MM.1S (cell line): ENCODE measurements at places on chromosomes 3 and 15.

GRCh38 chr3:146313746-146314111 is 62.8 kb upstream of the PLSCR4 start:
- no peak for DNase-seq

GRCh38 chr3:183968666-183969245 is 48.9 kb downstream of the ABCC5 start:
- no peak for DNase-seq

DNA sequence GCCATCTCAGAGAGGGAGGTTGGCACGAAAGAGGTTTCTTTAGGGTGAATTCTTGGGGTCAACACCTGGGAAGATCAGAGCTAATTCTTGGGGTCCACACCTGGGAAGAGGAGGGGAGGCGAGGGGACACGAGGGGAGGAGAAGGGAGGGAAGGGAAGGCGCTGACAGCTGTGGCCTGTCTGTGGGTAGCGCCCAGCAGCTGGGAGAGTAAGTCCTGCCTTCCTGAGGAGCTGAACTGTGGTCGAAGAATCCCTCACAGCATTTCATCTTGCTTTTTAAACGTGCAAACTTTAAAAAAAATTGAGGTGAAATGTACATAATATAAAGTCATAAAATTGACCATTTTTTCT is 63.2 kb upstream of the CGNL1 start:
- no peak for DNase-seq

DNA sequence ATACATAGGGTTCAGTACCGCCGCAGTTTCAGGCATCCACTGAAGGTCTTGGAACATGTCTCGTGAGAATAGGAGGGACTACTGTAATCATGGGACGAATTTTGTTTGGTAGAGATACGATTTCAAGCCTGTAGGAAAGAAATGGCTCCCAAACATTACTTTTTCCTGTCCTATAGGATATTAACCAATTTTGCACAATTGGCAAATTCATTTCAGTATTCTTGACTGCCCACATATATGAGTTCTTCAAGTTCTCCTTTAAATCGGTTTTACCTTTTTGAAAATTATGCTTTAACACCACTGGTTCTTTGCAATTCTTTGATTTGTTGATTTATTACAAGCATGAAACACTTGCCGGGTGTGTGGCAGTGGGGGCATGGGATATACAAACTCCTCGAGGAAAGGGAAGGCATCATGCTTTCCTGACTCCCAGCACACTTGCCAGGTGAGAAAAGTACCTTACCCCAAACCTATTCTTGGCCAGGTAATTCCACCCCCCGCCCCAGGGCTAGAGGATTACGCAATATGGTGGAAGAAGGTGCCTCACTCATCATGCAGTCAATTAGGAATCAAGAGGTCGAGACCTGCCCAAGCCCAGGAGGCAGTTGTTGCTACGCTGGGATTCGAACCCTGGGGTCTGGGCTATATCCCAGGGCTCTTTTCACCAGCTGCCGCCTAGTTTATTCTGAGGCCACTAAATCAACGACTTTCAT is 584 bp upstream of the LARS2 start:
- peak; percentile 9 for DNase-seq

DNA sequence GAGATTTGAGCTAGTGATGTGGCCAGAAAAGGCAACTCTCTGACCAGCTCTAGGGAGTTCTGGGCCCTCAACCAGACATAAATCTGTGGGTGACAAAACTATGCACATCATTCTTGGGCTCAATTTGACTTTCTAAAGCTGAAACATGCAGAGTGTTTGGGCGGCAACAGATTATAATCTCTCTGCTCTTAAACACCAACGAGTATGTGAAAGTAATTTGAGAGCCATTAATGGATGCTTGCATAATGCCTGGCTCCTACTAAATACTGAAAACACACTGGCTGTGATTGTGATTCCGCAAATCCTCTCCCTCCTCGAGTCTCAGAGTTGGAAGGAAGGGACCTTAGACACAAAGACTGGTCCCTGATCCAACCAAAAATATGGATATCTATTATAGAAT is 186.7 kb downstream of the UACA start:
- DNase-seq, result no peak

DNA sequence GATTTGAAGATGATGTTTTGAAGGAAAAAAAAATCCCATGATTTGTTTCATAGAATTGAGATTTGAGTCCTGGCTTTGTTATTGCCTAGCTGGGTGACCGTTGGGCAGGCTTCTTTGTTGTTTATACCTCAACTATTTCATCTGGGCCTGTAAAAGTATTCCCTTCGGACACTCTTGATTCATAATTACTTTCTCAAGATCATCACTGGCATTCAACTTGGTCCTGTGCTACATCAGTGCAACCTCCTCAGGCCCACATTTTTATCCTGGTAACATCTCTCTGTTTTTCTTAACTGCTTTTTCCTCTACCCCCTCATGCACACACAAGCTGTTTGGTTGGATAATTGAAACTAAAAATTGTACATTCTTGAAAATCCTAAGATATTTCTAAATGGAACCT is 67.5 kb upstream of the P3H2 start:
- DNase-seq, result no peak

- peak; percentile 65 for DNase-seq
Observed at GRCh38 chr3:11724615-11725339, 81.1 kb upstream of the VGLL4 start.

DNA sequence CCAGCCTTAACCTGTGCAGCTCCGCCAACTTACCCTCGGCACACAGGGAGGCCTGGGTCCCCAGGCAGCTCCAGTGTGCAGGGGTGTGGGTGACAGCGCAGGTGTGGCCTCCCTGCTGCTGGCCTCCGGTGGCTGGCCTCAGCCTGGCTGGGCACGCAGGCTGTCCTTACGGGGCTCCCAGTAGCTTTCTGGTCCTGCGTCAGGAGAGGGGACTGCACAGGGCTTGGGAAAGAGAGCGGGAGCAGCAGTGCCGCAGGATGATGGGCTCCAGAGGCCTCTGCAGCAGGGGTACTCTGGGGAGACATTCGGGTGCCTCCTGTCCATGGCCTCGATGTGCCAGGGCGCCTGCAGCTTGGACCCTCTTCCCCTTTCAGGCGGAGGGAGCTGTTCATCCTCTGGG is 9.4 kb downstream of the APBA2 start:
- no peak for DNase-seq

GRCh38 chr3:142929109-142929508 is 34.4 kb downstream of the PAQR9 start:
- peak; percentile 81 for DNase-seq

GRCh38 chr3:135148398-135149020 is 353.4 kb downstream of the EPHB1 start:
- no peak for DNase-seq

DNA sequence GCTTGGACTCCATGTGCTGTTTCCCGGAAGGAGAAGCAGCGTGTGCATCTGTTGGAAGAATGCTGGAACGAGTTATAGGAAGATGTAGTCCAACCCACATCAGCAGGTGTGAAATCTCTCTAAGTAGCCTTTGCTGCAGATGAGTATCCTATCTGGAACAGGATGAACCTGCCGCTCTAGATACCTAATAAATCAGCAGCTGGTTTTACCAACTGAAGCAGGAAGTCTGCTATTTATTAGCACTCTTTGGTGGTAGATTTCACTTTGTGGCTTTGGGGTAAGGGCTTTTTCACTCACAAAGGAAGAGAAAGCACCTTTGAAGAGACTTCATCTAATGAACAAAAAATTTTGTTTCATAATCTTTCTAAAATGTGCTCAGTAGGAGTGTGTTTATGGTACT is 66.4 kb downstream of the DCUN1D1 start:
- peak; percentile 85 for DNase-seq

- DNase-seq, result no peak
Observed at GRCh38 chr3:24377218-24377993, 117.2 kb downstream of the THRB start.

GRCh38 chr3:11431319-11431718 is 159.1 kb downstream of the ATG7 start:
- DNase-seq, result no peak

GRCh38 chr3:138079901-138080300 is 35.5 kb downstream of the DZIP1L start:
- DNase-seq, result no peak

GRCh38 chr3:132730891-132731580 is 8.8 kb upstream of the NPHP3 start:
- peak; percentile 66 for DNase-seq

DNA sequence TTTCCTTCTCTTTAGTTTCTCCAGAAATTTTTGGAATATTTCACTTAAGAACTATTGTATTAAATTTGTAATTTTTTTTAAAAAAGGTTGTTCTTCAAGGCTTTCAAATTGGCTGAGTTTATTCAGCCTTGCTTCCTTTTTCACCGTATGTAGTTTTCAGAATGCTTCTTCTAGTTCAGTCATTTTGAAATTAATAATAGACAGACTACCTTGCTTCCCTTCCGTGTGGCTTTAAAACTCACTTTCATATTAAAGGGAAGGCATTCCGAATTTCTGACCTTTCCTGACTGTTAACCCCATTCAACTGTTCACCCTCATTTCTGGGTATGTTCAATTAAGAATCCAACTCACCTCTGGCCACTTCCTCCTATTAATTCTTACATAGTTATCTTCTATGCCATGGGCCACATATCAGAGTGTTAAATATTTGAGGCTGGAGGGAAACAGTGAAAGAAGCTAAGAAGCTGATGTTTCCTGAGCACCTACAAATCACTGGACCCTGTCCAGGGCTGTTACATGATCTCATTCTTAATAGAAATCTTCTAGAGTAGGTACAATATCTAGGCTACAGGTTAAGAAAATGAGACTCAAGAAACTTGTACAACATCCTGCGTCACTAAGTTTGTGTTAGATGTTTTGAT is 237.5 kb downstream of the P3H2 start:
- DNase-seq, result no peak

GRCh38 chr15:52652286-52652685 is 26.9 kb downstream of the ATOSA start:
- no peak for DNase-seq

- no peak for DNase-seq
Observed at GRCh38 chr3:169348276-169348675, 315.2 kb downstream of the MECOM start.

DNA sequence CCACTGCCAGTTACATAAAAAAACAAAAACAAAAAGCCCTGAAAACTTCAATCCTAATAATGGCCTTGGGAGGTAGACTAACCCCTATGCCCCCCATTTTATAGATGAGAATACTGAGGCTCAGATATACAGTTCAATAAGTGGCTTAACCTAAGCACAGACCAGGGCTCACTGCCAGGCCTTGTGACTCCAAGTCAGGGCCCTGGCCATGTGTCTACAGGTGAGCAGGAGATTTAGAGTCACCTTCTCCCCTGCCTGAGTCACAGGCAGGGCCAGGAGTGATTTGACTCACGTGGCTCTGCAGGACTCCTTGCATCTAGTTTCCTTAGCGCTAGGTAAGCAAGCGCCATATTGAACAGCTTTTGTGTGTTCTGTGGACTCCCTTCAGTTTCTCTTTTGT is 98.6 kb upstream of the ETV5 start:
- no peak for DNase-seq

DNA sequence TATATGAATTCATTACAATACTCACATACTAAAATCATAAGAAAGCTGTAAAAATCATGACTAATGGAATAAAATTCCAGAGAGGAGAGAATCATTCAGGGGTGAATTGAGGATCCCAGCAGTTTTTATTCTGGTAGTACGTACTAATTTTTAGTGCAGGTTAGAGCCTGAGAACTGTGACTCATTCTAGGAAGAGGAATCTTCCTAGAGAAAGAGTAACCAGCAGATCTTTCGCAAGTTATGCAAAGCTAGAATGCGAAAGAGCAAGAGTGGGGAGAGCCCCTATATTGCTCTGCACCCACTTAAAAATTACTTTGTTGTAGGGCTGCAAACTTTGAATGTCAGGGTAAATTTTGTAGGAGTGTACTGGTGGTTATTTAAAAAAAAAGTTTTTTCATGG is 303.6 kb upstream of the ARPP21 start:
- no peak for DNase-seq

- DNase-seq, result no peak
Observed at GRCh38 chr15:69535101-69535638, 82.6 kb downstream of the RPLP1 start.

DNA sequence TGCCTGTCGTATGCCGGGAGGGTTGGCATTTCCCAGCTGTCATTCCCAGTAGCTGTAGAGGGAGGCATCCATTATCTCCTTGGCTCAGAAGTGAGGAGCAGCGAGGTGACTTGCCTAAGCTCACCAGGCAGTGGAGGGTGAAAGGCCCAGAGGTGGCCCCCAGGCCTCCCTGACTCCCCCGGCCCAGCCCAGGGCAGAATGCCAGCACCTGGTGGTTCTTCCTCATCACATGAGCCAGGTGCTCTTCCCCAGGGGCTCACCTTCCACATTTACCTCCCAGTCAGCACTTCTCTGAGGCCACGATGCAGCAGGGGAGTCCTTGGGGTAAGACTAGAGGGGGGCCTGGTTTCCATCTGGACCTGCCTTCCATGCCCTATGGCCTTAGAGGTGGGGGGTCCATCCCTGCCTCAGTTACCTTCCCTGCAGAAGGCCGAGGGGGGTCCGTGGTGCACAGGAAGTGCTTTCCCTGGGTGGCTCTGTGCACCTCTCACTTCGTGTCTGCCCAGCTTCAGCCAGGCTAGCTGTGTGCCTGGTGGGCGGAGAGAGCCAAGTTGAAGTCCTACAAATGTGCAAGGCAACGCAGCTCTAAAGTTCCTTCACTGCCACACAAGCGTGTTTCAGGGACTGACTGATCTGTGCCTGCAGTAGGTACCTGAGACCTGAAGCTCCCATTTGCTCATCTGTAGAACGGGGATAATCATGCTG is 70.3 kb upstream of the PLXNA1 start:
- peak; percentile 14 for DNase-seq

DNA sequence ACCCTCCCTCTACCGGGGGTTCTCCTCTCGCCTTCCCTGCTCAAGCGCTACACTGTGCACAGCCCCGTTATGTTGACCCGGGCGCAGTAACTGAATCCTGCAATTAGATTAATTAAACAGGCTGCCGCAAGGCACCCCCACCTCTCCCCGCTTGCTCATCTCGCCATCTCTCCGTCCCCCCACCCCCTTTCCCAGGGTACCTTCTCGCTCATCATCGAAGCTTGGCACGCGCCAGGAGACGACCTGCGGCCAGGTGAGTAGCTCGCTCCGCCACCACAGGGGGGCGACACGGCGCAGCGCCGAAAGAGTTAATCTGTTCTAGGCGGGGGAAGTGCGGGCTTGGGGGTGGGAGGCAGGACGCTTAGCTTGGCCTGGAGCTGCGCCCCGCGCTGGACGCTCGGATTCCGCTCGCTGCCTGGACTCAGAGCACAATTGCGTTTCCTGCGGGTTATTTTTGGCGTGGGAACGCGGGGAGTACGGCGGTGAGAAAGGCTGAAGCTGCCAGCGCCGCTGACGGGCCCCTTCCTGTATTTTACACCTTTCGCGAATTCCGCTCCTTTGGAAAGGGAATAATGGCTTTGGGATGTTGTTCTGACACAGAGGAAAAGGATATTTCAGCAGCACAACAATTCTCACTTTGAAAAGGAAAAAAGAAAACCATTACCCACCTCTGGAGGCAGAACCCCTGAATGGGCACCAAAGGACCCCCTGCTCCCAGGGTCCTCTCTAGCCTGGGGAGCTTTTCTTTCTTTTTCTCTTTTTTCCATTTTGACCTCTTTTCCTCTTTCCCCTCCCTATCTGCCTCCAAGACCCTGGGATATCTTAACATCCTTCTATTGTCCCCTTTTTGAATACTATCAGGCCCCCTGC is 1.5 kb downstream of the DLL4 start:
- no peak for DNase-seq
